T-helper 9 cell (primary cell): ENCODE measurements at places on chromosomes 7 and 10.

DNA sequence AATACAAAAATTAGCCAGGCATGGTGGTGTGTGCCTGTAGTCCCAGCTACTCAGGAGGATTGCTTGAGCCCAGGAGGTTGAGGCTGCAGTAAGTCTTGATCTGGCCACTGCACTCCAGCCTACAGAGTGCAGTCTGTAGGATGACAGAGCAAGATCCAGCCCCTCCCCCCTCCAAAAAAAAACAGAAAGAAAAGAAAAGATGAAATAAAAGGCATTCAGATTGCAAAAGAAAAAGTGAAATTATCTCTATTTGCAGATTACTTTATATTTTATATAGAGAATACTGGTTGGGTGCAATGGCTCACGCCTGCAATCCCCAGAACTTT lies 20.7 kb upstream of the ZMIZ2 start:
- no peak for DNase-seq

GRCh38 chr10:21499701-21500577 lies 25.5 kb downstream of the SKIDA1 start:
- no peak for DNase-seq

- no peak for DNase-seq
Observed at GRCh38 chr10:117541909-117542705, 439 bp upstream of the EMX2 start.

DNA sequence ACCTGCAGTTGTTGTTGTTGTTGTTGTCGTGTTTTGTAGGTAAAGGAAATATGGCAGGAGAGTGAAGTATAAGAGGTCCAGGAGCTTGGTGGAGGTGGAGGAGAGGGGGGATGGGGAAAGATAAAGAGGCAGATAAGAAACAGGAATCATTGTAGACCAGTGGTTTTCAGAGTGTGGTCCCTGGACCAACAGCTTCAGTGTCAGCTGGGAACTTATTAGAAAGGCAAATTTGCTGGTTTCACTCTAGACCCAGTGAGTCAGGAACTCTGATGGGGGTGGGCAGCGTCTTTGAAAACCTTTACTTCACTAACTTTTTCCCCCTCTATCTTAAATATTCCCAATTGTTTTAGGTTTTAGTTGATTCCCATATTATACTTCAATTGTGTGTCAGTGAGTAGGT lies 241.5 kb downstream of the AUTS2 start:
- DNase-seq = no peak

GRCh38 chr7:53485354-53485753 lies 449.9 kb downstream of the POM121L12 start:
- DNase-seq = no peak

- DNase-seq = peak; percentile 63
Observed at GRCh38 chr10:101843032-101844021, at the start of gene KCNIP2. TSS of gene KCNIP2 (minus strand) at chr10:101843800. CDS start at chr10:101843568, 232 bp downstream.

- no peak for DNase-seq
Observed at GRCh38 chr10:110456523-110457091, 41.1 kb upstream of the DUSP5 start.

- DNase-seq = no peak
Observed at GRCh38 chr7:141167381-141167964, 93.6 kb downstream of the TMEM178B start.

DNA sequence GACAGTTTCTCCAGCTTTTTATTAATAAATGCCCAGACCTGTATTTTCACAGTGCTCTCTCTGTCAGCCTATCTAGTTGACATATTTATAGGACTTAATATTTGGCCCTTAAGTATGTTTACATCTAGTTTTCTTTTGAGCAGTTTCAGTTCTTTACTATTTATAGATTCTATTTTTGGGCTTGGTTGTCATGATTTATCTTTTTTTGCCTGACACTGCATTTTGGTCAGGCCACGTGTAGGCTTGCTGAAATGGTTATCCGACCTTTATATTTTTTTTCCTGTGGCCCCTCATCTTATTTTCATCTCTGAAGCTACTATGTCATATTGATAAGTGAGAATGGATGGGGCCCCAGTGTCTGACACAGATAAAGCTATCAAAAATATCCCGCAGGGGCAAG lies 515.4 kb upstream of the FZD8 start:
- no peak for DNase-seq

- no peak for DNase-seq
Observed at GRCh38 chr7:47757921-47758411, 176.1 kb upstream of the TNS3 start.

DNA sequence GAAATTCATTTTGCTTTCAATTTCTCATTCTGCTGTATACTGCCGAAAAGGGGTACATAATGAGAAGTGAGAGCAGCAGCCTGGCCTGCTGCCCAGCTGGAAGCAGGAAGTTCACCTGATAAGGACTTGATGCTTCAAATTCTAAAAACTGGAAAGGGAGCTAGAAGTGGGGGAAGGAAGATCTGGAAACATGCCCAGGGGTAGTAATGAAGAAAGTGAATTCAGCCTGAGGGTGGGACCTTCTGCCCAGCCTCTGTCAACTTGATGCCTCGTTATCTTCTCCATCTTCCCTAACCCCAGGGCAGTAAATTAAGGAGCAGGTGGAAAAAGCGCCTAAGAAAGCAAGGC lies 69.4 kb downstream of the ARMH3 start:
- no peak for DNase-seq

DNA sequence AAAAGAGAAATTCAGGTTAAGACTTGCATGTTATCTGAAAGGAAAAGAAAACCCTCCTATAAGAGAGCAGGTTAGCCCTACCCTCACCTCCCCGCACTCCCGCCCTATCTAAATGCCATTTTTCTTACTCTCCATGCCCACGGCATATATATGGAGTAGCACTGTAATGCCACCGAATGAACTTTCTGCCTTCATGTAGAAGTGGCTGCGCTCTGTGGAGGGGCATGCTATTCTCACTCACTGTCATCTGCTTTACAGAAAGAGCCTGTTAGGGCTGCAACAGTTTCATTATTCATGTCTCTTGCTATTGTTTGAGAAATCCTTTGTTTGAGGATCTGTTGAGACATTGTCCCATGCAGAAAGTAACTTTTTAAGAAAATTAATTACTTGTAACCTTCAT lies 1190.6 kb downstream of the SORCS1 start:
- DNase-seq = no peak

DNA sequence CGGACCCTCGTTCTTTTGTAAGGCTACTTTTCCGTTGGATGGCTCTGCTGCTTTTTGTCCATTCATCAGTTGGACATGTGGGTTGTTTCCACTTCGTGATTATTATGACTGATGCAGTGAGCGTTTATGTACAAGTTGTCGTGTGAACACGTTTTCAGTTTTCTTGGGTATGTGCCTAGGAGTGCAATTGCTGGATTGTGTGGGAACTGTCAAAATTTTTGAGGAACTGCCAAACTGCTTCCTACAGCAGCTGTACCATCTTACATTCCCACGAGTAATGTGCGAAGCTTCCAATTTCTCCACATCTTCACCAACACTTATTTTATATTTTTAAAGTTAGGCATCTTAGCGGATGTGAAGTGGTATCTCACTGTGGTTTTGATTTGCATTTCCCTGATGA lies 10.4 kb downstream of the FKBP6 start:
- no peak for DNase-seq

DNA sequence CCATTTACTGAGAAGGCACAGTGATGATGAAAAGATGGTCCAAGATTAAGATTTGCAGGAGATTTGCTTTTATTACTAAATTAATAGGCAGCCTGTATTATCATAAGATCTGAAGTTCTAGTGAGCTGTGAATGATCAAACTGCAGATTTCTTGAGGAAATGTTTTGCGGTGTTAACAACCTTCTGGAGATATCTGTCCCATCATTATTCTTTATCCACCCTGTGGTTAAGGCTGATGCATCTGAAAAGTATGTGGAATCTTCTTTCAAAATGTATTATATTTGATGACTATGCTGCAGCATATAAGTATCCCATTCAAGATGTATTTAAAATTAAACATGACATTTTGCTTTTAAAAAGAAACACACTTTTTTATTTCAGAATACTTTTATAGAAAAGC lies 150.3 kb downstream of the POLR1F start:
- DNase-seq = no peak
